ENCODE measurements at places on chromosomes 1 and 21.

DNA sequence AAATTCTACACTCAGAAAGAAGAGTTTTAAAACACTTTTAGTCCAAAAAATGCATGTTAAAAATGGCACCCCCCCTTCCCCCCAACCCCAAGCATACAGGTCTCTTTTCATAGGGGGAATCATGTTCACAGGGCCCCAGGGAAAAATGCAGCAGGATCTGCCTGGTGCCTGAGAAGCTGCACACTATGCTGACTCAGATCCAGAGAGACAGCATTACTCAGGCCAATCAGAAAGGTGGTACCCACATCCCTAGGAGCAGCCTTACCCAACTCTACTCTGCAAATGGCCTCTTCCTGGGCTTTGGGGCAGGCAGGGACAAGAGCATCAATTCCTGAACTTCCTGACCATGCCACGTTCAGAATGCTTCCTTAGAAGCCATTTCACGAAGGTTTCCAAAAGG, 119.0 kb downstream of the HIVEP3 start:
- no peak for DNase-seq

GRCh38 chr1:168297019-168297730, 16.5 kb downstream of the TBX19 start:
- DNase-seq: no peak

DNA sequence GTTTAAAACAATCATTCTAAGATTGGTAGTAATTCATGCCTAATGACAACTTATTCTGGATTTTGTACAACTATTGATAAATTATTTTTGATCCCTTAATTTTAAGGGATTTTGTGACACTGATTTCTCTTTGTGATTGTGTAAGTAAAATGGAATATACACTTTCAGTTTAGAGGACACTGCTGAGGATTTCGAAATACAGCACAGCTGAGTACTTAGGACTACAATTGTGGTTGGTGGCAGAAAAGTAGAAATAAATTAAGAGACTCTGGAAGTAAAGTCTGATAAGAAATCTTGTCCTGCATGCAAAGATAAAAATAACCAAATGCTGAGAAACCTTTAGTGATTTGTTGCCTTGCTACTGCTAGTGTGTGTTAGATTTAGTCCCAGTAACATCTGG, 40.0 kb downstream of the TYW3 start:
- no peak for DNase-seq

DNA sequence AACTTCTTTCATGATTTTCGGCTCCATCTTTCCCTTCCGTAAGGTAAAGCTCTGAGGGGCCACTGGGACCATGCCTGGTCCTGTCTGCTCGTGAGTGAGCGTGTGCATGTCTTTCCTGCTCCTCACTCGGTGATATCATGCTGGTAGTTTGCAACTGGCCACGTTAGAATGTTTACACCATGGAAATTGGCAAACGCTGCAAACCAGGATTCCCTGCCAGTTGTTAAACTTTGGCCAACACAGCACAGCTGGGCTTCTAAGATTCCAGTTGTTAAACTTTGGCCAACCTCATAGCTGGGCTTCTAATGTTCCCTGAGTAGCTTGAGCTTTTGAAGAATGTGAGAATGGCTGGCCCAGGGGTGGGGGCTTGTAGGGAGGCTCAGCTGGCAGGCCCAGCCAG, 68.0 kb upstream of the ACTL8 start:
- peak; percentile 3 for DNase-seq

DNA sequence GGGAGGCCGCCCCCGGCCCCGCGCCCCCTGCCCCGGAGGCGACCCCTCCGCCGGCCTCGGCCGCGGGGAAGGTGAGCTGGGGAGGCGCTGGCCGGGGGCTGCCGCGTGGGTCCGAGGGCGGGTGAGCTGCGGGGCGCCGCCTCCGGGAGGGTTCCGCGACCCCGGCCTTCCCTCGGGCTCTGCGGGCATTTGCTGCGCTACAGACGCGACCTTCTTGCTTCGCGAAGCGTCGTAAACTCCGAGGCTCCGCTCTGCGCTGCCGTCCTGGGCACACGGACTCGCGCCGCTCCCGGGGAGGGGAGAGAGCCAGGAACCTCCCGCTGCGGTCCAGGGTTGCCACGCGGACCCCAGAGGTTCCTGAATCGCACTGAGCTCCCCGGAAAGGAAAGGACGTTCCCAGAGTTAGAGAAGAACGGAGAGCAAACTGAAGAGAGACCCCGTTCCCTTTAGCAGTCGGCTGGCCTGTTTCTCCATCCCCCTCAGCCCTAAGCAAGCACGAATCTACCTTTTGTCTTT, 345 bp downstream of the SLX9 start:
- no peak for DNase-seq

- DNase-seq: no peak
Measured at GRCh38 chr21:34018910-34019309, 54.5 kb upstream of the MRPS6 start.

- no peak for DNase-seq
Measured at GRCh38 chr1:21909286-21909759, 27.8 kb downstream of the HSPG2 start.

DNA sequence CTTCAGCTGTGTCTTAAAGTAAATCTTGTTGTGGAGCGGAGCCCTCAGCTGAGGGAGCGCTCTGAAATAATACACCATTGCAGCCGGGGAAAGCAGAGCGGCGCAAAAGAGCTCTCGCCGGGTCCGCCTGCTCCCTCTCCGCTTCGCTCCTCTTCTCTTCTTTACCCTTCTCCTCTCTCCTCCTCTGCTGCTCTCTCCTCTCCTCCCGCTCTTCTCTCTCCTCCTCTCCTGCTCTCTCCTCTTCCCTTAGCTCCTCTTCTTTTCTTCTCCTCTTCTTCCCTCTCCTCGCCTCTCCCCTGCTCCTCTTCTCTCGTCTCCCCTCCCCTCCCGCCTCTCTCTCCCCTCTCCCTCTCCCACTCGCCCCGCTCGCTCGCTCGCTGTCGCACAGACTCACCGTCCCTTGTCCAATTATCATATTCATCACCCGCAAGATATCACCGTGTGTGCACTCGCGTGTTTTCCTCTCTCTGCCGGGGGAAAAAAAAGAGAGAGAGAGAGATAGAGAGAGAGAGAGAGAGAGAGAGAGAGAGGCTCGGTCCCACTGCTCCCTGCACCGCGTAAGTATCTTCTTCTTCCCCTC, at the start of gene PROX1:
TSS of gene PROX1 (plus strand) at position 47 of the 580 bp plus-strand sequence. CDS start 8,563 bp downstream, outside the sequence.
- peak; percentile 95 for DNase-seq

DNA sequence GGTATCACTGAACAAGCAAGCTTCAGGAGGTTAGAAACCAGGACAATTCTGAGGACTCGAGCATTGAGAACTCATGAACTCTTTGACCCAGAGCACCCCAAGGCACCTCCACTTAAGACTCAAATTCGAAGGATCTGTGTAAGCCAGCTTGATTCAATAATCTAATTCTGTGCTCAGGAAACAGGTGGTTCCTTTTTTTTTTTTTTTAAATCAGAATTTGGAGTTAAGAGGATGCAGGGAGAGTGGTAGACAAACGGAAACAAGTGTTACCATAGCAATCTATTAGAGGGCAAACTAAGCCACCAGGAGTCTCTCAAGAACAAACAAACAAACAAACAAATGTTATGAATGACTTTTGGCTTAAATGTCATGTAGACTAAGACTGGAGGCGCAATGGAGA, 53.8 kb upstream of the DPH5 start:
- DNase-seq: no peak

DNA sequence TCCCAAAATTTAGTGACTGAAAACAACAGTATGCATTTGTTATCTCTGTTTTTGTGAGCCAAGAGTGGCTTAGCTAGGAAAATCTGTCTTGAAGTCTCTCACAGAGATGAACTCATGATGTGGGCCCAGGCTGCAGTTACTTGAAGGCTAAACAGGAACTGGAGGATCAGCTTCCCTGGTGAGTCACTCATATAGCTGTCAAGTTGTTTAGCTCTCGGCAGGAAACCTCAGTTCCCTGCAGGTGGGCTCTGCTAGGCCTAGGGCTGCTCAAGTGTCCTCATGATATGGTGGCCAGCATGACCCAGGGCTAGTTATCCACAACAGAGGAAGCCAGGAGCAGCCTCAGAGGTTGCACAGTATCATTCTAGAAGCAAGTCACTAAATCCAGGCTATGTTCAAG, 30.2 kb upstream of the DDX59 start:
- no peak for DNase-seq

DNA sequence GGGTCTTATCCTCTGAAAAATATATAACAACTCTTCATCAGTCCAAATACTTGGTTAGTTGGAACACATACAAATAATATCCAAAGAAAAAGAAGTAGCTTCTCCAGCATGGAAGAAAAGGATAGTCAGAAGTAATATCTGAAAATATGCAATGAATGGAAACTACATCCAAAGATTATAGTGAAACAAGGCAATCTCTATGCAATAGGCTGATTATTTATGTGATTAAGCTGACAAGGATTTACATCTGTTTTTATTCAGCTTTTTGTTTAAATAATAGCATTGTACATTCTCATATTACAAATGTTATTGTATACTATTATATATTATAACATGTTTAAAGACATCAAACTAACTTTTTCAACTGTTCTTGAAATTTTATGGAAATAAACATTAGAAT, 15.3 kb upstream of the TGFBR3 start:
- peak; percentile 12 for DNase-seq

GRCh38 chr1:77831976-77832711, 52.7 kb downstream of the MIGA1 start:
- peak; percentile 63 for DNase-seq

- DNase-seq: no peak
Measured at GRCh38 chr1:66330722-66331141, 203.2 kb upstream of the SGIP1 start.

DNA sequence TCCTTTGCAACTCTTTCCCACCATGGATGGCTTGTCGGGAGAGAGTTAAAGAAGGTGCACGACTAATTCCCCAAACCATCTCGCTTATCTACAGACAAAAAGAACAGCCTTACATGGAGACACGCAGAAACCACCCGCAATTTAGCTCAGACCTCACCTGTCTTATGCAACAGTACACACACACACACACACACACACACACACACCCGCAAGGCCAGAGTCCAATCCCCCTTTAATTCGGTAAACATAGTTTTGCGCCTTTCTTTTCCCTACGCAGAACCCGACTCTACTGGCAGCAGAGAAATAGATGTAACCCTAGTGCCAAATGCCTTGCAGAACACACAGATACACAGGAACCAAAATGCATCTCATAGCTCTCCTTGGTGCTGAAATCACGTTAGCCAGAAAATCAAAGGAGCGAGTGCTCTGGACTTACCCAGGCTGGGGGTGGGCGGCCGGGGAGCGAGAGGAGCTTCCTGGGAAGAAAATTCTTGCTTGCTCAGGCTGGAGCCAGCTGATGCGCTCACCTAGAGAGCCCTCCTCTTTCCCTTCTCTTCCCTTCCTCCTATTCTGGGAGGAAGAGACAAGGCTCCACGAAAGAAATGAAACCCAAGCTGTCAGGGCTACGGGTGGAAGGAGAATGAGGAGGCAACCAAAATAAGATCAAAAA, 470 bp downstream of the TNR start:
- peak; percentile 43 for DNase-seq

GRCh38 chr1:1619917-1620361, 4.6 kb downstream of the MIB2 start:
- DNase-seq: no peak

- DNase-seq: no peak
Measured at GRCh38 chr21:46063227-46063626, 34.7 kb upstream of the COL6A2 start.

DNA sequence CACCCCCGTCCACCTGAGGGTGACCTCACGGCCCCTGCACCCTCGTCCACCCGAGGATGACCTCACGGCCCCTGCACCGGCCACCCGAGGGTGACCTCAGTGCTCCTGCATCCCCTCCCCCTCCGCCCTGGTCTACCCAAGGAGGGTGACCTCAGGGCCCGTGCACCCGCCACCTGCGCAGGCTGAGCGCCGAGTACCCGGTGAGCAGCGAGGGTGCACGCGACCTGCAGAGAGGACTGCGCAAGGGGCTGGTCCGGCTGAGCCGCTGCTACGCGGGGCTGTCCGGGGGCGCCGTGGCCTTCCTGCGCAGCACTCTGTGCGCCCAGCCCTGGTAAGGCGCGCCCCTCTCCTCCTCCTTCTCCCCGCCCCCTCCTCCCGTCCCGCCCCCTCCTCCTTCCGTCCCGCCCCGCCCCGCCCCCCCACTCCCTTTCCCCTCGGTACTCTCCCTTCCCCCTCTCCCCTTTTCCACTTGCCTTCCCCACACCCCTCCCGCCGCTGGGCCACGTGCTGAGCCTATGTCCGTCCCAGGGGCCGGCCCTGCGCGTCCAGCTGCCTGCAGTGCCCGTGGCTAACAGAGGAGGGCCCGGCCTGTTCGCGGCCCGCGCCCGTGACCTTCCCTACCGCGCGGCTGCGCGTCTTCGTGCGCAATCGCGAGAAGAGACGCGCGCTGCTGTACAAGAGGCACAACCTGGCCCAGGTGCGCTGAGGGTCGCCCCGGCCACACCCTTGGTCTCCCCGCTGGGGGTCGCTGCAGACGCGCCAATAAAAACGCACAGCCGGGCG, 28.4 kb downstream of the TRIM11 start:
- DNase-seq: no peak

DNA sequence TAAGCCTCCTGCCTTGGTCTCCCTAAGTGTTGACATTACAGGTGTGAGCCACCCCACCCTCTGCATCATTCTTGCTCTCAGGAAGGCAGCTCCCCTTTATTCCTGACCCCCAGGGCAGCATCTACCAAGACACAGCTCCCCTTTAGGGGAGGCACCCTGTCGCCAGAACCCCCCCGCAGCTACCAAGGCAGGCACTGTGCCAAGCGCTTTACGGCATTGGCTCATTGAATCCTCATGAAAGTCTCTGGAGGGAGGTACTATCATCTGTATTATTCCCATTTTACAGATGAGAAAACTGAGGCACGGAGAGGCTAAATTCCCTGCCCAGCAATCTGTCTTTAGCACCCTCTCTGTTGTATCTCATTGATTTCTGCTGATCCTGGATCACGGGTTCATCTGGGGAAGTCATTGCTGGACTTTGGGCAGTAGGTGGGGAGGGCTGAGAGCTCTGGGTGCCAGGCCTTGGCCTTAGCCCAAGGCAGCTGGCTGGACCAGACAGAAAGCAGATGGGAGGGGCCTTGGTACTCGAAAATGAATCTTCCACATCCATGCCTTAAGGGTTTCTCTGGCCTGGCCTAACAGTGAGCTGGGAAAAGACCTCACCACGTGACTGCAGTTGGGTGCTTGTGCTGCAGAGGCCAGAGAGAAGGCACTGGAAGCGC, 5.9 kb downstream of the PLOD1 start:
- no peak for DNase-seq

DNA sequence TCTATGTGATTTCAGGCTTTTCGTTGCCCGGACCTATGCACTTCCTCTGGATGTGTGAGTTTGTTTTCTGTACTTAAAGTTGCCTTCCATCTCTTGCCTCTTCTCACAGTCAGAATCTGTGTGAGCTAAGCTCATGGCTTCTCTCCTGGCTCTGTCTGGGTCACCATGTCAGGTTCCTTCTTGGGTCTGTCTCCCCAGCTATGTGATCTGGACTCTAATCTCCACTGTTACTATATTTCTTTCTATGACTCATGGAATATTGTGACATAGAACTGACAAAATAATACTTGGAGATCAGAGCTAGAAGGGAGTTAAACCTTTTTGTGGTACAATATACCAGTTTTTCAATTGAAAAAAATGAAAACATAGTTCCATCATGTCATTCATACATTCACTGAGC, 172.7 kb upstream of the FGGY start:
- DNase-seq: no peak

Data from skin of body (tissue), 3 donors.